ENCODE measurements at places on chromosomes 13 and 19.

DNA sequence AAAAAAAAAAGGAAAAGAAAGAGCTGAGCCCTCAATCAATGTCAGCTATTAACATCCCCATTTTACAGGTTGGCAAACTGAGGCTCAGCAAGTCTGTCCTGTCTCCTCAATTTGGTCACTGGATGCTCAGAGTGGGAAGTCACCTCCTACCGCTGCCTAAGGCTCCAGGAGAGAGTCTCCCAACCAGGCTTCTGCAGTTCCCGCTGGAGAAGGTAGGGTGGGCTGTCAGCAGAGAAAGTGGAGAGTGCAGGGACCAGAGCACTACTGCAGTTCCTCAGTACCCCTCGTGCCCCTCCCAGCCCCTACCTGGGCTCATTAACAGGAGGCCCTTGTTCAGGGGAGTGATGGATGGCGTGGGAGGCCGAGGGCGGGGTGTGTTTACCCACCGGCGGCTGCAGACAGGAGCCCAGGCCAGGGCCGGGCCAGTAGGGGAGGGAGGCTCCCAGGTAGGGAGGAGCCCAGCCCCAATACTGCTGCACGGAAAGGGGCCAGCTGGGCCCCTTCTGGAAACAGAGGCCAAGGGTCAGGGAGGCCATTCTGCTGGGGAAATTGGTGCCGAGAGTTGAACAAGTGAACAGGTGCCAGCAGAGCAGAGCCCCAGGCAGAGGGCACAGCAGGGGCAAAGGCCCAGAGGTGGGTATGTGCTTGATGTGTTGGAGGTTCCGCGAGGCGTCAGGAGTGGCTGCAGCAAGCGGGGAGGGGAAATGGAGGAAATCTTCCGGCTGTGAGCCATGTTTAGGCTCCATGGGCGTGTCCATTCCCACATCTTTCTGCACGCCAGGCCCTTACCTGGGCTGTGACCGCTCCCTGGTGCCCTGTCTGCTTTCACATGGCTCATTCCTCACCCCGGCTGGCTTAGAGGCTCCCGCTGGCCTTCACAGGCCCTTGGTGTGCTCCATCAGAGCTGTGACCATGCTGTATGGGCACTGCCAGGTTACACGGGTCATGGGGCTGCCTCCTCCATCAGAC, 7.6 kb upstream of the COMP start:
- DNase-seq: no peak

DNA sequence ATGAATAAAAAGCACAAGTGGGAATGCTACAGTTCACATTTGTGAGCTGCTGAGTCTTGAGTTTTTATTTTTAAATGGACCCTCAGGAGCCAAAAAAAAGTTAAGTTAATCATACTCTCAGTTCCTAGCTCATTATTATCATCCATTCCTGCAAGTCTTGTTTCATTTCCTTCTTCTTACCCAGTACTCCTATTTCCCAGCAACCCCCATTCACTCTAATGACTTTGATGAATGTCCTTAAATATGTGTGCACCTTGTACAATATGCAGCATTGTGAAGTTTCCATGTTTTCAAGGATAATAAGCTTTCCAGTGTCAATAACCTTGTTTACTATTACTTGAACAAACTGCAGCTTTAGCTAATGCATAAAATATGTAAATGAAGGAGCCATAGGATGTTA, 366.2 kb downstream of the DCT start:
- no peak for DNase-seq

DNA sequence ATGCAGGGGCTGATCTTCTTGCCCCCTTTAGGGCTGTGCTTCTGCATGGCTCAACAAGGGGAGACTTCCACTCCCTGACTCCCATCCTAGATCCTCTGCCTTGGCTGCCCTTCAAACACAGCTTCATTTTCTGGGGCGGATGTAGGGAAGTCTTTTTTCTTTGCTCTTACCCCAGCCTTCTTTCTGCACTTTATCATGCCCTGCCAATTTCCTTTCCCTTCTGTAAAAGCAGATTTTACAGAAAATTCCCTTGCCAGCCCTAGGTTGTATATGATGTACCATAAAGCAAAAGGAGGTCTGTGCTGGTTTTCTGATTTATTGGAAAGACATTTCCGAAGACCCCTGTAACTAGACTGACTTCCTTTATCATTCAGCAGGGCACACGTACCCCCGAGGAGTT, 283.4 kb downstream of the SHISA2 start:
- no peak for DNase-seq

GRCh38 chr19:3945838-3946237, 13.0 kb downstream of the NMRK2 start:
- DNase-seq: no peak

- no peak for DNase-seq
These were observed 71.4 kb downstream of the LRCH1 start for GRCh38 chr13:46624353-46624752.

DNA sequence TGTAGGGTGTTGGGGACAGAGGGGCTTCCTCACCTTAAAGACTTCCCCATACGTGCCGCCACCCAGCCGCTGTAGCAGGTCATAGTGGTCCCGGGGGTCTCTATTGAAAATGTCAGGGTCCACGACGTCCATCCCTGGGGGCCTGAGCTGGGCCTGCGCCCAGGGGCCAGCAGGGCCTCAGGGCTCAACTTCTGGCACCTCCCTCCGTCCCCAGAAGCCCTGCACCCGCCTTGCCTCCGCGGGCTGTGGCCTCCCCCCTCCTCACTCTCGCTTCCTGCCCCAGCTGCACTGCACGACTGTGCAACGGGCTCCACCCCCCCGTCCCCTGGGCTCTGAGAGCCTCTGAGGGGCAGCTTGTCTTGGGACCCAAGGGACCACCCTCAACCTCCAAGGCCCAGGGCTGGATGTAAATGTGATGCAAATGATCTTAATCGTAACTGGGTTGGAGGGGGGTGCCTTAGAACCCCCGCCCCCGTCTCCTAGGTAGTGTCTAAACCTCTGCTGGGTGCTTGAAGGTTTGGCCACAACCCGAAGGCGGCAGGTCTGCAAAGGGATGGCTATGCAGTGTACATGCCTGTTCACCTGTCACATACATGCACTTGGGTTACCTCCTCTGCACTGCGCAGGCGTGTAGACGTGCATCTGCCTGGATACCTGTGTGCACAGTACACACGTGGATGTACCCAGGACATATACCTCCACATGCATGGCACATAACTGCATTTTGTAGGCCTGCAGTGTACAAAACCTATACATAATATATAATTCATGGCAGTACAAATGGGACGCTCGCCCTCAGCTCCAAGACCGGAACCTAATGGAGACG, at the start of gene MAP4K1:
TSS of gene MAP4K1 (minus strand) at position 190 of the 826 bp plus-strand sequence. CDS start at position 132, 58 bp downstream.
- DNase-seq: peak; percentile 55

DNA sequence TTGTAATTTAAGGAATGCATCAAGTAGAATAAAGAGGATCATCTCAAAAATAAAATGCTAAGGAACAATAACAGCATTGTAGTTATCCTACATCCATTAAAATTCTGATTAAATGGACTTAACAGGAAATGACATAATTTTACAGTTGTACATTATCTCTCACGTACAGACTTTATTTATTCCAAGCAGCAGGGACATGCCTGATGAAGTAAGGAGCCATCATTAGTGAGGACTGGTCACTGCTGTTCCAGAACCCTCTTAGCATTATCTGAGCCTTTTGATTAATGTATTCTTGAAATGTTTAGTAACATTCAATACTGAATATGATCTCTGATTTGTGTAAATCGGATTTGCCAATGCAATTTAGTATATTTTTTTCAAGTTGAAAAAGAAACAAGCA, 516.1 kb downstream of the DACH1 start:
- DNase-seq: no peak

GRCh38 chr13:77872995-77873394, 45.6 kb downstream of the EDNRB start:
- DNase-seq: no peak

DNA sequence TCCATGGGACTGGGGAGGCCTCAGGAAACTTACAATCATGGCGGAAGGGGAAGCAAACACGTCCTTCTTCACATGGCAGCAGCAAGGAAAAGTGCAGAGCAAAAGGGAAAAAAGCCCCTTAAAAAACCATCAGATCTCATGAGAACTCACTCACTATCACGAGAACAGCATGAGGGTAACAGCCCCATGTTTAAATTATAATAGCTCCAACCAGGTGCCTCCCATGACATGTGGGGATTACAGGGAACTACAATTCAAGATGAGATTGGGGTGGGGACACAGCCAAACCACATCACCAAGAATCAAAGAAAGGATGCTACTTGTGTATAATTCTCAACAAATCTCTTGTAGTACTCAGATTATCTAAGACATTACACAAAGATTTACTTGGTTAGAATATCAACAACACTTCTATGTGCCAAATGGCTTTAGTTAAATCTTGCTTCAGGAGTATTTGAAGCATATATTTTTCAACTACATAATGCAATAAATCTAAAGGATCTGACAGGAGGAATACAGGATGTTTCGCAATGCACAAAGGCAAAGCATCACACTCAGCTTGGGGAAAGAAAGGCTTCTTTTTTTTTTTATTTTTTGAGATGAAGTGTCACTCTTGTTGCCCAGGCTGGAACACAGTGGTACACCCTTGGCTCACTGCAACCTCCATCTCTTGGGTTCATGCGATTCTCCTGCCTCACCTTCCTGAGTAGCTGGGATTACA, 180.0 kb downstream of the LHFPL6 start:
- DNase-seq: no peak

DNA sequence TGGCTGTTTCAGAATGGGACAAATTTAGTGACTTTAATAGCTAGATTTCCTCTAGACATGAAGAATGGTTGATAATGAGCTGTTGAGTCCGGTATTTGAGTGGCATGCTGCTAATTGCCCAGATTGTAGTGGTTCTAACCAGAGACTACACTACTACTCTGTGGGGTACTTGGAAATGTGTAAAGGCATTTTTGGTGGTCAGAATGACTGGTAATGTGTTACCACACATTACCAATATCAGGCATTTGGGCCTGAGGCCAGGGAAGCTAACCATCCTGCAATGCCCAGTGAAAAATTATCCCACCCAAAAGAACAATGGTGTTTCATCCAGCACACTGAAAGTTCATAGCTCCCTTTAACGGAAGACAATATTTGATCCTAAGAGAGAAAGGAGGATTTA, 17.5 kb upstream of the N4BP2L1 start:
- no peak for DNase-seq

DNA sequence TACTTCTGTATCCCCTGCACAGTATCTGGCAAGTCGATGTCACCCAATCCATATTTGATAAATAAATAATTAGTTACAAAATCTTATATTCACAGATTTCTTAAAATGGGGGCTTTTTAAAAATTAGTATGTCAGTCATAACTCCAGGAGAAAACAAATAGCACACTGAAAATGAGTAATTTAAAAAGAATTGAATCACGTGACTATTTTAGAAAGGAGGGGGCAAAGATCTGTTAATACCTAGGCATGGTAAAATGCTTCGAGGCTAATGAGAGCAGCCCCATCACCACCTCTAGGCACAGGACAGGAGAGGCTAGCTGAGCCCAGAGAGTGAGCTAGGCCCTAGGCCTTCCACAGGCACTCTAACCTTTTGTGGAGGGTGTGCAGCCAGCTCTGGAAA, 94.7 kb downstream of the FREM2 start:
- DNase-seq: no peak

DNA sequence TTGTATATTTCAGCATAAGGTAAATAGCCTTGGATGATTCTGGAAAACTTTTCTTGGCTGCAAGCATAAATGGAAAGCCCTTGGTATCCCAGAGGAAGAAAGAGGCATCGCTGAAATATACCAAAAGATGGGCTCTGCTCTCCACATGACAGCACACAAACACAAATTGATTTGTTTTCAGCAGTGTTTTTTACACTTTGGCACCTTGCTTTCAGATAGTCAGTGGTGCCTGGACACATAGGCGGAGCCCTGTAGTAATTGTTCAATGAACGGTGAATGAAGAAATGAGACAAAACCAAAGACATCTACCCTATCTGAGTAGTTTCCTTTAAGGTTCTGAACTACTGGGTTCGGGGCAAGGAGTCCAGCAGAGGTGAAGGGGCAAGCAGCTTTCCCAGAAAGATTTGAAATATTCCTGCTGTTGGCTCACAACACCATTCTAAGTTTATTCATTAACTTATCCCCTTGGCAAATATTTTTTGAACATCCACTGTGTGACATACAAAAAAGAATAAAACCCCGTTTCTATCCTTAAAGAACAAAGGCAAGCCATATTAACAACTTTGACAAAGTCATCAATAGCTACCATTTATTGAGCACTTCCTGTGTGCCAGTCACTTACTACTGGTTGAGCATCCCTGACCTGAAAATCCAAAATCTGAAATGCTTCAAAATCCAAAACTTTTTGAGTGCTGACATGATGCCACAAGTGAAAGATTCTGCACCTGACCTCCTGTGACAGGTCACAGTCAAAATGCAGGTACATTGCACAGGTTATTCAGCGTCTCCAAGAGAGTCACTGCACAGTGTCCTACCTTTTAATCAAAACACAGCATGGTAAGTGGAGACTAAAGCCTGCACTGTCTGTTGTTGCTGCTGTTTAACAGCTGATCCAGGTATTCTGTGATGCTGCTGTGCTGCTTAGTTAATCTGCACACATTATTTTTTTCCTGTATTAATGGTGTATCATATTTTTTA, 238.1 kb downstream of the DCLK1 start:
- DNase-seq: no peak

GRCh38 chr13:46648166-46648607, 95.2 kb downstream of the LRCH1 start:
- DNase-seq: no peak

DNA sequence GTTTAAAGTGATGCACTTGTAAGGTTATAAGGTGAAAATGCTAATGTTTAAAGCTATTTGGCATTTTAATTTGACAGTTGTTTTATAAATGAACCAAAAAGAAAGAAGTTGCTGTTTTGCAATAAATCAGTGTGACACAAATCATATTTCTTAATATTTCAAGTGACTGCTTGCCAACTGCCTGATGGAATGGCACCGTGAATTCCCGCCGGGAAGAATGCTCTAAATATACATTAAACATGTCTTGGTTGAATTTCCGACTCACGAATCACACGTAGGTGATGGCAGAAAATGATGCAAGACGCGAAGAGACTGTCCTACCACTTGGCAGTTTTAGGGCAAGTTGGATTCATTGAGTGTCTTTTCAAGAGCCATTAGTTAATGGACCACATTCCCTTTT, 3.1 kb upstream of the GJB2 start:
- DNase-seq: no peak

GRCh38 chr19:55491546-55492360, 3.5 kb downstream of the SSC5D start:
- DNase-seq: no peak

DNA sequence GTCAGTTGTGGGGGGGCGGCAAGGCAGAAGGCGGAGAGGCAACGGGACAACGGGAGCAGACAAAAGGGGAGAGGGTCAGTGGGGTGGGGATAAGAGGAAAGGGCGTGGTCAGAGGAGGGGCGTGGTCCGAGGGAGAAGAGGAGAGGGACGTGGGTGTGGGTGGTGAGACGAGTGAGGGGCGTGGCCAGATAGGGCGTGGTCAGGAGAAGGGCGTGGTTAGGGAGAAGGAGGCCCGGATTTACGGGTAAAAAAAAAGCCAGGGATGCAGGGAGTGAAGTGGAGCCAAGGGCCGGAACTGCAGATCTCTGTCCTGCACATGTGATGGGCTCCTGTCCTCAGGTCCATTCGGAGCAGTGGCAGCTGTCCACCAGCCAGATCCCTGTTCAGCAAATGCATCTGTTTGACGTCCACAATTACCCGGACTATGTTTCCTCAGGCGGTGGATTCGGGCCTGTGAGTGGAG, 21.5 kb downstream of the CPT1C start:
- no peak for DNase-seq
